ENCODE measurements at places on chromosomes 1 and 21.

GRCh38 chr1:62307895-62308492, 11.2 kb downstream of the KANK4 start:
- no peak for ATAC-seq

- ATAC-seq, result no peak
Measured at GRCh38 chr1:26127235-26128163, 15.9 kb downstream of the PDIK1L start.

DNA sequence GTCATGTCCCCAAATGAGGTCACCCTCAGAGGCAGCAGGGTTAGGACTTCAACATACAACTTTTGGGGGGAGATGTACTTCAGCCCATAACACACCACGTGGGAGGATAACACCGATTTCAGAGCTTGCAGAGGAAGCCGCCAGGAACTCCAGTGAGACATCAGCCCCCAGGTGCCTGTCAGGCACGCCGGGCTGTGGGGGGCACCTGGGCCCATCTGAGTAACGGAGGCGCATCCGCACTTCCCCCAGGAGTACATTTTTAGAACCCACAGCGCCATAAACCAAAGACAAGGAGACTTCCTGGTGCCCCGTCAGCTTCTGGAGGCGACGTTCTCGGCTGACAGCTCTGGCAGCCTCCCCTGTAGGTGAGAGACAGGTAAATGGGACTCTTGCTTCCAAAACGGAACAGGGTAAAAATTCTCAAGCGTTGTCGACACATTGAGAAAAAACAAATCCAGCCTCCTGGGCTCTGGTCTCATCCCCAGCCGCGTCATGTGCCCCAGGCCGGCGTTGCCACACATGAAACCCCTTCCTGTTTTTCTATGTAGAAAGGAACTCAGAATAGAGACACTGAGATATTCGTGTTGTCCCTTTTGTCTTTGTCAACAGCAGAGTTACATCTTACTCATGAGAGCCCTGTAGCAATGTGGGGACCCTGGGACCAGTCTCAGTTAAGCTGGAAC, 93.3 kb downstream of the PDE9A start:
- ATAC-seq, result peak; percentile 34

GRCh38 chr21:44712203-44713028, 1.0 kb upstream of the TSPEAR start:
- no peak for ATAC-seq

- no peak for ATAC-seq
Measured at GRCh38 chr1:201264554-201264953, 18.8 kb upstream of the PKP1 start.

- no peak for ATAC-seq
Measured at GRCh38 chr1:153976819-153977249, 640 bp downstream of the JTB start.

DNA sequence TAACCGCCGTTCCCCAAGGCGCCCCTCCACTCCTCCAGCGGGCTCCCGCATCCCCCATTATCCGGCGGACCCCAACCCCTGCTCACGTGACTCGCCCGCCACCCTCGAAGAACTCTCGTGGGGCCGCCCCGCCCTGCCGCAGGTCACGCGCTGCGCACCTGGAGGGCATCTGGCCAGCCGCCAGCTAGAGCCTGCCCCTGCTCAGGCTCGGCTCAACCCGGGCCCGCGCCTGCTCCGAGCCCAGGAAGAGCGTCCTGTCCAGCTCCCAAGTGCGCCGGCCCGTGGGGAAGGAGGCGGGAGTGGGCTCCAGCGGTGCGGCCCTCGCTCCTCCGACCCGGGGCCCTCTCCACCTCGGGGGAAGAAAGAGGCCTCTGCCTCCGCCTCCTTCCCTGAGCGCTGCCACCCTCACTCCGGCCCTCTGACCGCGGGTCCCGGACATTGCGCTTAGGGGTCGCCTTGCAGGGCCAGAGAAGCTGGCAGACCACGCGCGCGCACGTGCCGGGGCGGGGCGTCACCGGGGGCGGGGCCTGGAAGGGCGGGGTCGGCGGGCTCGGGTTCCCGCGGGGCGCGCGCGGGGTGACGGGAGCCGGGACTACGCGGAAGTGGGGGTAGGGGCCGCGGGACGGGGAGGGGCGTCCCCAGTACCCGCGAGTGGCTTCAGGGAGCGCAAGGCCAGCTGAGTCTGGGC, 28.4 kb downstream of the HMGN2 start:
- ATAC-seq, result peak; percentile 89

- no peak for ATAC-seq
Measured at GRCh38 chr1:234825498-234826165, 215.7 kb upstream of the IRF2BP2 start.

DNA sequence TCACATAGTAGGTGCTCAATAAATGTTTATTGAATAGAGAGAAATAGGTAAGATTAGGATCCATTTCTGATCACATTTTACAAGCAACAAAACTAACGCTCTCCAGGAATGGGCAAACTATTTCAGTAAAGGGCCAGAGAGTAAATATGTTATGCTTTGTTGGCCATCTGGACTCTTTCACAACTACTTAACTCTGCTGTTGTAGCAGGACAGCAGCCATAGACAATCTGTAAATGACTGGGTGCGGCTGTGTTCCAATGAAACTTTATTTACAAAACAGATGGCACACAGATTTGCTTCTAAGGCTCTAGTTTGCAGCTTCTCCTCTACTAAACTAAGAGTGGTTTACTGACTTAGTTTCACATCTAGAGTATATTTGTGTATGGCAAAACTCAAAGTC, 83.0 kb upstream of the BACH1 start:
- ATAC-seq, result no peak

DNA sequence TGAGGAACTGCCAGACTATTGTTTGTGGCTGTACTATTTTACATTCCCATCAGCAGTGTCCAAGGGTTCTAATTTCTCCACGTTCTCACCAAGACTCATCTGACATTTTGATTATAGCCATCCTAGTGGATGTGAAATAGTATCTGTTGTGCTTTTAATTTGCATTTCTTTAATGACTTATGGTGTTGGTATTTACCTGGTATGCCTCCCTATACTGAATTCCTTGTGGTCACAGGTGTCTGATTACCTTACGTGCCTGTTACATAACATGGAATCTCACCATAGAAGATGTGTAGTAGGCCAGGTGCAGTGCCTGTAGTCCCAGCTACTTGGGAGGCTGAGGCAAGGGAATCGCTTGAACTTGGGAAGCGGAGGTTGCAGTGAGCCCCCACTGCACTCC, 13.5 kb downstream of the ZYG11A start:
- no peak for ATAC-seq

DNA sequence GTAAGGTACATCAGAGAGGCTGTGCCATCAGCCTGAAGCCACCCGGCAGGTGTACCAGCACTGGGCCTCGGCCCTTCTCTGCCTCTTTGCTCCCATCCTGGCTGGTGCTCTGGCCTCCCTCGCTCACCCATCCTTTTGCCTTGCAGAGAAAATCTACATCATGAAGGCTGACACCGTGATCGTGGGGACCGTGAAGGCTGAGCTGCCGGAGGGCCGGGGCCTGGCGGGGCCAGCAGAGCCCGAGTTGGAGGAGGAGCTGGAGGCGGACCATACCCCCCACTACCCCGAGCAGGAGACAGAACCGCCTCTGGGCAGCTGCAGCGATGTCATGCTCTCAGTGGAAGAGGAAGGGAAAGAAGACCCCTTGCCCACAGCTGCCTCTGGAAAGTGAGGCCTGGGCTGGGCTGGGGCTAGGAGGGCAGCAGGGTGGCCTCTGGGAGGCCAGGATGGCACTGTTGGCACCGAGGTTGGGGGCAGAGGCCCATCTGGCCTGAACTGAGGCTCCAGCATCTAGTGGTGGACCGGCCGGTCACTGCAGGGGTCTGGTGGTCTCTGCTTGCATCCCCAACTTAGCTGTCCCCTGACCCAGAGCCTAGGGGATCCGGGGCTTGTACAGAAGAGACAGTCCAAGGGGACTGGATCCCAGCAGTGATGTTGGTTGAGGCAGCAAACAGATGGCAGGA, 24.5 kb upstream of the TNFRSF1B start:
- ATAC-seq, result no peak

- no peak for ATAC-seq
Measured at GRCh38 chr21:27206368-27206982, 239.6 kb upstream of the ADAMTS5 start.

- ATAC-seq, result no peak
Measured at GRCh38 chr1:183152180-183152579, 33.9 kb upstream of the LAMC2 start.

DNA sequence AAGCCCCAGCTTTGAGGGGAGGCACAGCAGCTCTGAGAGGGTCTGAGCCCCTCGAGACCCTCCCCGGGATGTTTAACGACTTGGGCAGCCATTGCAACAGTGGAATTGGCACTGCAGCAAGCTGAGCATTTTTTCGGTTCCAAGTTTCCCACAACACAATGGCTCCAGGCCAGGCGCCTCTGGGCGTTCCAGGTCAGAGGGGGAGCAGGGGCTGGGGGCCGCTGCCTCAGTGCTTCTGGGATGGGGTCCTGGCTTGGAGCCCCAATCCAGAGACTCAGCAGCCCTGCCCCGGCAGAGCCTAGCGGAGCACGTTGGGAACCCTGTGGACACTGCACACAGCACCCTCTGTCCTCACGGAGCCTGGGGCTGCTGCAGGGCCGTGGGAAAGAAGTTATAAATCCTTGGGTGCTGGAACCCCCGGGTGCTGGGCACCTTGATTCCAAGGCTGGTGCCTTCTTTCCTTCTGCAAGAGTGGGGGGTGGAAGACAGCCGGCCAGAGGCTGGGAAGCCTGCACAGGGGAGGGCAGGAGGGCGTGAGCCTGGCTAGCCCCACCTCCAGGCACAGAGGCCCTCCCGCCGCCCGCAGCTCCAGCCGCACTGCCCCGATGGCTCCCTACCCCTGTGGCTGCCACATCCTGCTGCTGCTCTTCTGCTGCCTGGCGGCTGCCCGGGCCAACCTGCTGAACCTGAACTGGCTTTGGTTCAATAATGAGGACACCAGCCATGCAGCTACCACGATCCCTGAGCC, 50.1 kb downstream of the COL18A1 start:
- ATAC-seq, result no peak

- no peak for ATAC-seq
Measured at GRCh38 chr1:31695327-31695726, 8.5 kb downstream of the COL16A1 start.

- ATAC-seq, result no peak
Measured at GRCh38 chr21:20083336-20083735, 914.9 kb upstream of the NCAM2 start.

DNA sequence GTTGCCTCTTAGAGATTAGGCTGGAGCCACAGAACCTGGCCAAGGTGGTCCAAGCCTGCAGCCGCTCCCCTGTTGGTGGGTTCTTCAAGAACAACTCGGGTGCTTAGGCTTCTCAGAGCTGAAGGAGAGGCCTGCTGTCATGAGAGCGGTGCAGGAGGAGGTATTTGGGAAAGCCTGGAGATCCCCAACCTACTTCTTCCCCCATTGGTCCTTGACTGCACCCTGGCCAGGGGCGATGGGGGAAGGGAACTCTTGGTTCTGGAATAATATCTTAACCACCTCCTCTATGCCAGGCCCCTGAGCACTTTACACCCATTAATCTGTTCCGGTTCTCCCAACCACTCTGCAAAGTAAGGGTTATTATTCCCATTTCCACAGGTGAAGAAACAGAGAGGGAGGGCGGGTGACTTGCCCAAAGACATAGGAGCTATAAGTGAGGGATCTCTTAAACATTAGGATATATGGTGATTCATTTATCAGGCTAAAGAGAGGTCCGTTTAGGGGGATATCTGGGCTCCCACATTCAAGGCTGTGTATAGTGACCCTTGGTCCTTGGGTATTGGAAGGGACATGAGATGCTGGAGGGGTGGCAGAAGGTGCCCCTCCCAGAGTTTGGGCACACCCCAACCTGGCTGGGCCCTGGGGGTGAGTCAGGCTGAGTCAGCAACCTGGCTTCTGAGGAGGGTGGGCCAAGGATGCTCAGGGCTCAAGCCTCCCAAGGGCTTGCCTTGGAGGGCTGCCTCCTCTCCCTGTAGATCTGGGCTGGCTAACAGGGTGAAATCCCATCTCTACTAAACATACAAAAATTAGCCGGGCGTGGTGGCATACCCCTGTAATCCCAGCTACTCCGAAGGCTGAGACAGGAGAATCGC, 5.2 kb downstream of the TRNP1 start:
- no peak for ATAC-seq

- ATAC-seq, result no peak
Measured at GRCh38 chr1:175538442-175538841, 205.0 kb downstream of the TNR start.

DNA sequence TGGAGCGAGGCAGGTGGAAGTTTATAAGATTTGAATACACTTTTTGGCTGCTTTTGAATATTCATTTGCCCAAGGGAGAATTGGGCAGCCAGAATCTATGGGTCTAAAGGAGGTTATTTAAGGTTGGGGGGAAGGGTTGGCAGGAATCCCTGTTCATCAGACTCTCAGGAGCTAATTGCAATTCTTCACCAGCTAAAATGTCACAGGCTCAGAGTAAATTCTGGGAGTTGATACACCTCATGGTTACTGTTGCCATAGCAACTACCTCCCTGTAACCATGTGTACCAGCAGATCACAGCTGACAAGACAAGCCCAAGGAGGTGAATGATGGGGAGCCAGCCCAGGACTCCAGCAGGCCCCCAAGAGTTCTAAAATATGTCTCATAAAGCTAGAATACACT, 75.5 kb downstream of the CAMK2N1 start:
- ATAC-seq, result no peak

DNA sequence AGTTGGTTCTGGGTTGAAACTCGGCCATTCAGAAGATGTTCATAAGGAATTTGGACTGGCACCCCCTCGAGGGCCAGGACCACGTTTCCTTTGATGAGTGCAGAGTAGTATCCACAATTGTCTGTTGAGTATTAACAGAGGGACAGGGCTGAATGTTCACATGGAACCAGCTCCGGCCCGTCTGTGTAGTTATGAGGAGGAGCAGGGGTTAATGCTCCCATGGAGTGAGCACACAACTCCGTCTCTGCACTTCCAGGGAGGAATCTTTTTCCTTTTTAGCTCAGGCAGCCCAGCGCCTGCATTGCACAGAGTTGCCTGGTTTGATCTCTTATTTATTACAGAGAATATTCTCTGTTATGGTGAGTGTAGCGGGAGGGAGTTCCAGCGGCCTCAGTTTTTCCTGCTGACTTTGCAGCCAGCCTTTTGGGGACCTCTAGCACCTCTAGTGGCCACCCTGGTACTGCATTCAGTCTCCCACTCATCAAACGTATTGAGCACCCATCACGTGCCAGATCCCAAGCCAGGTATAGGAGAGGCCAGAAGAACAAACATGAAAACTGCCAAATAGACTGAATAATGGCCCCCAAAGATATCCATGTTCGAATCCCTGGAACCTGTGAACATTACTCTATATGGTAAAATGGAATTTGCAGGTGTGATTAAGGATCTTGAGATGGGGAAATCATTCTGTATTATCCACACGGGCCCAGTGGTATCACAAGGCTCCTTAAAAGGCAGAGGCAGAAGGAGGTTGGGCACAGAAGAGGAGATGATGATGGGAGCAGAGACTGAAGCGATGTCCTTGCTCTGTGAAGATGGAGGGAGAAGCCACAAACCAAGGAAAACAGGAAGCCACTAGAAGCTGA, 167.7 kb upstream of the CSF3R start:
- peak; percentile 56 for ATAC-seq

DNA sequence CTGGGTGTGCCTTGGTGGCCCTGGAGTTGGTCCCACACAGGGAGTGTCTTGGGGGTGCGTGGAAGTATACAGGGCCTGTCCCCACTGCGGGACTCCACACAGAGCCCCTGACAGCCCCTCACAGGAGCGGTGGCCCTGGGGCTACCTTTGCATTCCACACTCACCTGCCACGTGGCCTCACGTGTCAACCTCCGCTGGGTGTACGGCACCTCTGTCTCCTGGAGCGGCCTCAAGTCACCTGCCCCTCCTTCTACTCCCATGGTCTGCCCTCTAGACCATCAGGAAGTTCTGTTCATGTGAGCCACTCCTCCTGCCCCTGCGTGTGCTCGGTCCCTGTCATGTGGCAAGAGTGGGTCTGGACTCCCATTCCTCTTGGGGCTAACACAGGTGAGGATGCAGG, 58.6 kb downstream of the FAAP20 start:
- ATAC-seq, result no peak

Measured in stimulated activated memory B cell treated with anti-CD40 and anti-IgM and Interleukin-4, amounts not matched to agents 10 μg/mL and 1 μg/mL and 100 μg/mL, for 72 hours (primary cell).